Activated CD4-positive, alpha-beta T cell treated with anti-CD3 and anti-CD28 coated beads, Interleukin-2, amount 10 ng/mL, durations not matched to agents 7 days and 5 days (primary cell): ENCODE measurements at places on chromosomes 12 and 14. TPM values are rescaled to one million over a fixed set of nuclear protein-coding genes. Genes with fewer than 3 reads are reported as not detected.

DNA sequence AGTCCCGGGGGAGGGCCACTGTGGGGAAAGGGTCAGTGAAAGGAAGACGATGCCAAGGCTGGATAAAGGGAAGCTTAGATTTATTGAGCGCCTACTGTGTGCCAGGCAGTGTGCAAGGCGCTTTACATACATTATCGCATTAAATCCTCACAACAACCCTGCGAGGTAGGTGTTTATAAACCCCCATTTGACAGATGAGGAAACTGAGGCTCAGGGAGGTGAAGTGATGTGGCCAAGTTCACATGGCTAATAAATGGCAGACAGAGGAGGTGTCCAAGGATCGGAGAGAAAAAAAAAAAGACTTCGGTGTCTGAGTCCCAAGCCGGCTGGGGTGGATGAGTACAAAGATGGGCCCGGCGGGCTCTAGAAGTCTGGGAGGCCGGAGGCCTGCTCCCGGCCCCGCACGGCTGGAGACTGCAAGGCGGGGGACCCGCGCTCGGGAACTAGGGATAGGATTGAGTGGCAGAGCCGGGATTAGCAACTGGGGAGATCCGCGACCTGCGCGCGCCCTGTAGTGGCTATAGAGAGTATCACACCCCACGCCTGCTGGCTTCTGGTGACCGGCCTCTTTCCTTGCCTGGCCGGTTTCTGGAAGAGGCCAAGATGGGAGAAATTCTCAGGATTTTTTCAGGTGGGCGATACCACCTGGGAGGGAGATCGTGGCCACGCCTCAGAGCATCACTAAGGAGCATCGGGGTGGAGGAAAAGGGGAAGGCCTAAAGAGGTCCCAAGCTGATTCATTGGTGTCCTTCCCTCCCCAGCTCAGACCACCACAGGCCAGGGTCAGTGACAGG lies 3.9 kb downstream of the DDN start:
- H3K4me3 ChIP-seq, result no peak overlapping the region
- peak; percentile 52 for DNase-seq
- H3K27me3 ChIP-seq, result peaks cover 66% of the 10 kb centered on the region
- peaks cover 32% of the 10 kb centered on the region for H3K4me1 ChIP-seq

GRCh38 chr14:81681541-81681940 lies 147.9 kb upstream of the SEL1L start:
- DNase-seq, result no peak
- H3K4me3 ChIP-seq, result no peak overlapping the region
- no peaks in the 10 kb centered on the region for H3K4me1 ChIP-seq
- no peaks in the 10 kb centered on the region for H3K36me3 ChIP-seq

GRCh38 chr14:46344327-46344937 lies 307.1 kb downstream of the RPL10L start:
- H3K4me1 ChIP-seq, result no peaks in the 10 kb centered on the region
- no peak for DNase-seq
- no peaks in the 10 kb centered on the region for H3K36me3 ChIP-seq
- no peak overlapping the region for H3K27ac ChIP-seq
- H3K4me3 ChIP-seq, result no peak overlapping the region

- H3K4me1 ChIP-seq, result no peaks in the 10 kb centered on the region
- H3K27me3 ChIP-seq, result peaks cover 4% of the 10 kb centered on the region
- no peak overlapping the region for H3K27ac ChIP-seq
- no peaks in the 10 kb centered on the region for H3K36me3 ChIP-seq
Observed at GRCh38 chr14:85520581-85520980, 9.4 kb upstream of the FLRT2 start.

- peaks cover 5% of the 10 kb centered on the region for H3K27me3 ChIP-seq
- no peak for DNase-seq
- no peak overlapping the region for H3K27ac ChIP-seq
- H3K36me3 ChIP-seq, result no peaks in the 10 kb centered on the region
- no peaks in the 10 kb centered on the region for H3K4me1 ChIP-seq
Observed at GRCh38 chr14:63322897-63323573, 4.3 kb upstream of the GPHB5 start.

DNA sequence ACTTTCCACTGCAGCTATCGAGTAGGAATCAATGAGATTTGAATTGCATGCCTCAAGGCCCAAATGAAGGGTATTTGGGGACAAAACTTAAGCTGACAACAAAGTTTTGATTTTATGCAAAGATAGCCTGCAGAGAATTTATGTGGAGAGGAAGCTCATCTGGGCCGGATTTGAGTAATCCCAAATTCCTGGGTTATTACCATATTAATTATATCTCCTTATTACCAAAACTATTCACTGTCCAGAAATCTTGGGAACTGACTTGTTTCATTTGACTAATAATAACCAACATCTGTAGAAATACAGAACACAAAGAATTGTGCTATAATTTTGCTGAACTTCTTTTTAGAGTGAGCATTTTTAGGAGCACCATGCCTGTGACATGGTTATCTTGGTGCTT lies 70.4 kb downstream of the KITLG start:
- no peaks in the 10 kb centered on the region for H3K4me1 ChIP-seq
- no peak overlapping the region for H3K4me3 ChIP-seq
- no peak overlapping the region for H3K27ac ChIP-seq
- no peaks in the 10 kb centered on the region for H3K36me3 ChIP-seq
- DNase-seq, result no peak

DNA sequence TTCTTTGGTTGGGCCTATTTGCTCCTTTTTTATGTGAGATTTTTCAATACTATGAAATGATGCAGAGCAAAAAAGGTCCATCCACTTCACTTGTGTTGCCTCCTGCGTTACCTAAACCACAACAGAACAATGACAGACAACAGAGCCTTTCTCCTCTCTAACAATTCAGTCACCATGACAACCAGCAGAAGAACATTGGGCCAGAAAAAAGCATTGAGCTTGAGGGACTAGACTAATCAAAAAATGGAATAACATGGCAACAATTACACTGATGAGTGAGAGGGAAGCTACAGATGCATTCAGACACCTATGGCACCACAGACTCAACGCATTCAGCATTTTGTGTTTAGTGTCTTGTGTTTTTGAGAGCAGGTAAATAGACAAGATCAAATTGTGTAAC lies 44.6 kb upstream of the PTCSC3 start:
- no peak for DNase-seq
- H3K36me3 ChIP-seq, result no peaks in the 10 kb centered on the region
- H3K4me1 ChIP-seq, result no peaks in the 10 kb centered on the region
- no peak overlapping the region for H3K4me3 ChIP-seq
- no peak overlapping the region for H3K27ac ChIP-seq

- H3K4me1 ChIP-seq, result peaks cover 3% of the 10 kb centered on the region
- peaks cover 15% of the 10 kb centered on the region for H3K36me3 ChIP-seq
- H3K27ac ChIP-seq, result no peak overlapping the region
- no peaks in the 10 kb centered on the region for H3K27me3 ChIP-seq
- no peak for DNase-seq
Observed at GRCh38 chr12:92876496-92876895, 52.6 kb downstream of the EEA1 start.

DNA sequence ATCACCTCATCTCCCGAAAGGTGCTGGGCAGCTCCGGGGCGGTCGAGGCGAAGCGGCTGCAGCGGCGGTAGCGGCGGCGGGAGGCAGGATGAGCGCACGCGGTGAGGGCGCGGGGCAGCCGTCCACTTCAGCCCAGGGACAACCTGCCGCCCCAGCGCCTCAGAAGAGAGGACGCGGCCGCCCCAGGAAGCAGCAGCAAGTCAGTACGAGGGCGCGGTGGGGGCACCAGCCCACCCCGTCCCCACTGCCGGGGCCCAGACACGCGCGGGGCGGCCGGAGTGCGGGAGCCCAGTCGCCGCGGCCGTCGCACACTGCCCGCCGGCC lies 862 bp downstream of the HMGA2 start:
- H3K36me3 ChIP-seq, result no peaks in the 10 kb centered on the region
- peak overlapping the region; percentile 64 for H3K4me3 ChIP-seq
- H3K27me3 ChIP-seq, result peaks cover 68% of the 10 kb centered on the region
- DNase-seq, result no peak
- no peak overlapping the region for H3K27ac ChIP-seq

- H3K36me3 ChIP-seq, result no peaks in the 10 kb centered on the region
- H3K4me1 ChIP-seq, result no peaks in the 10 kb centered on the region
- H3K27ac ChIP-seq, result no peak overlapping the region
- no peaks in the 10 kb centered on the region for H3K27me3 ChIP-seq
- H3K4me3 ChIP-seq, result no peak overlapping the region
- no peak for DNase-seq
Observed at GRCh38 chr14:42626986-42627385, 1020.3 kb downstream of the LRFN5 start.

DNA sequence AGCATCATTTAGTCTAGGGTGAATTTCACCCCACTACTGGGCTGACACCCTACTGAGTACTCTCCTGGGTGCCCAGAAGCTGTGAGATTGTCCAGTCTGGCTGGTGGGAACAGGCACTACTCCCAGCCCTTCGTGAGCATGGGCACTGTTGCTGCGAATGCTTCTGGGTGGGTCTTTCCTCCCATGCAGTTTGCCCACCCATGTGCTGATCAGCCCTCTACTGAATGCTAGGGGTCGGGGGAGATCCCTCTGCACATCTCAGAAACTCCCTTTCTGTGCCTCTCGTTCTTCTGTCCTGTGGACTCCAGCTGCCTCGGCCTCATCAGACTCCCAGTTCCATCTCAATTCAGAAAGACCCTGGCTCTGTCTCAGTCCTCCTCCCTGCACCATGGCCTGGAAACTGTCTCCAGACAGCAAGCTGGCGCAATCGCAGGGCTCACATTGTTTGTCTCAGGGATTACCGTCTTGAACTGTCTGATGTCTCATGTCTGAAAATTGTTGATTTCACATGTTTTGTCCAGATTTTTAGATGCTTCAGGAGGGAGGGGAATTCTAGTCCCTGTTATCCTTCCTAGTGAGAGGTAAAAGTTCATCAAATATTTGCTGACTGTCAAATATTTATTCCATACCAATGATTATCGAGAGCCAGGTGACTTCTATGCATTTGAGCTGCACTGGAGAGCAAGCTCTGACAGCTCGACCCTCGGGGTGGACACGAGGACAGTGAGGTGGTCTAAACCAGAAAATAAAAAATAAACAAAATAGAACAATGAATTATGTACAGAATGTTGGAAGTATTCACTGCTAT lies 316.6 kb upstream of the RTL1 start:
- H3K4me3 ChIP-seq, result no peak overlapping the region
- H3K27me3 ChIP-seq, result no peaks in the 10 kb centered on the region
- H3K27ac ChIP-seq, result no peak overlapping the region
- DNase-seq, result no peak
- no peaks in the 10 kb centered on the region for H3K36me3 ChIP-seq

GRCh38 chr12:95198914-95199313 lies 18.4 kb downstream of the FGD6 start:
- peaks cover 6% of the 10 kb centered on the region for H3K4me1 ChIP-seq
- H3K4me3 ChIP-seq, result no peak overlapping the region
- no peak for DNase-seq
- H3K27me3 ChIP-seq, result no peaks in the 10 kb centered on the region
- no peak overlapping the region for H3K27ac ChIP-seq

DNA sequence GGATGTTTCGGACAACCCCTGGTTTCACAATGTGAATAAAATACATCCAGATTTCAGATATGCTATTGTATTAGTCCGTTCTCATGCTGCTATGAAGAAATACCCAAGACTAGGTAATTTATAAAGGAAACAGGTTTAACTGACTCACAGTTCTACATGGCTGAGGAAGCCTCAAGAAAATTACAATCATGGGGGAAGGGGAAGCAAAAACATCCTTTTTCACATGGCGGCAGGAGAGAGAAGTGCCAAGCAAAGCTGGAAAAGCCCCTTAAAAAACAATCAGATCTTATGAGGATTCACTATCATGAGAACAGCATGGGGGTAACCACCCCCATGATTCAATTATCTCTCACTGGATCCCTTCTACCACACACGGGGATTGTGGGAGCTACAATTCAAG lies 451.7 kb downstream of the MDGA2 start:
- H3K4me3 ChIP-seq, result no peak overlapping the region
- H3K4me1 ChIP-seq, result peaks cover 11% of the 10 kb centered on the region
- H3K36me3 ChIP-seq, result no peaks in the 10 kb centered on the region

GRCh38 chr12:107360482-107360881 lies 267.1 kb upstream of the CRY1 start:
- H3K27ac ChIP-seq, result no peak overlapping the region
- peaks cover 43% of the 10 kb centered on the region for H3K4me1 ChIP-seq
- no peak for DNase-seq
- H3K36me3 ChIP-seq, result peaks cover 7% of the 10 kb centered on the region

GRCh38 chr12:40207551-40207950 lies 17.2 kb upstream of the LRRK2 start:
- H3K27me3 ChIP-seq, result no peaks in the 10 kb centered on the region
- no peak overlapping the region for H3K4me3 ChIP-seq
- no peak overlapping the region for H3K27ac ChIP-seq
- DNase-seq, result no peak

DNA sequence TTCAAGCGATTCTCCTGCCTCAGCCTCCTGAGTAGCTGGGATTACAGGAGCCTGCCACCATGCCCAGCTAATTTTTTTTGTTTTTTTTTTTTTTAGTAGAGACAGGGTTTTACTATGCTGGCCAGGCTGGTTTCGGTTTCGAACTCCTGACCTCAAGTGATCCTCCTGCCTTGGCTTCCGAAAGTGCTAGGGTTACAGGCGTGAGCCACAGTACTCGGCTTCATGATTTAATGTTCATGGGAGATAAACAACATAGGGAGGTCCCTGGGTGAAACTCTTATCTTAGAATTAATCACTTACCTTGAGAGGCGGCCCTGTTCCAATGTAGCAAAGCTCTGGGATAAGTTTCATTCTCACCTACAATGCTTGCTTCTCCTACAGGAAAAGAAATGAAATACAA lies 48.3 kb downstream of the SEL1L start:
- no peaks in the 10 kb centered on the region for H3K27me3 ChIP-seq
- H3K4me1 ChIP-seq, result peaks cover 20% of the 10 kb centered on the region
- H3K27ac ChIP-seq, result peak overlapping the region; percentile 41
- H3K36me3 ChIP-seq, result peaks cover 62% of the 10 kb centered on the region
- DNase-seq, result peak; percentile 20
- H3K4me3 ChIP-seq, result no peak overlapping the region

GRCh38 chr12:34333337-34333736 lies 311.0 kb downstream of the ALG10 start:
- no peak for DNase-seq
- no peaks in the 10 kb centered on the region for H3K4me1 ChIP-seq
- peaks cover 3% of the 10 kb centered on the region for H3K36me3 ChIP-seq
- H3K4me3 ChIP-seq, result no peak overlapping the region

GRCh38 chr12:56546680-56547079 lies 25.1 kb downstream of the RBMS2 start:
- H3K4me1 ChIP-seq, result no peaks in the 10 kb centered on the region
- no peak overlapping the region for H3K27ac ChIP-seq
- no peak for DNase-seq
- no peak overlapping the region for H3K4me3 ChIP-seq

DNA sequence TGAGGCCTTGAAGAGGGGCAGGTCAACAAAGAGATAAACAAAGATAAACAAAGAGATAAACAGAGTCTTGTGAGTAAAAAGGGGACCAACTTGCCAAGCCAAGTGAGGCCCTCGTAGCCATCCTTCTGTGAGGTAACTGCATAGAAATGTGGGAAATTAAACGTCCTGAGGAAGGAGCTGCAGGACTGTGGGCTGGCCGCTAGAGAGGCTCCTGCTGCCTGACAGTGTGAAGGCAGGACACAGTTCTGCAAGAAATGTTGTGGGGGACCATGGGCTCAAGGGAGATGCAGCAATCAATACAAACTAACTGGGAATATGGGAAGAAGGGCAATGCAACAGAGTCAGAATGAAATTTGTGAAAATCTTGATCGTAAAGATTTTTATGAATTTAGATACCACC lies 91.9 kb downstream of the SLC8A3 start:
- H3K36me3 ChIP-seq, result no peaks in the 10 kb centered on the region
- H3K27ac ChIP-seq, result no peak overlapping the region
- peaks cover 42% of the 10 kb centered on the region for H3K27me3 ChIP-seq

Gene ACRBP
- total RNA-seq, result 2.6 TPM

Gene POTEM
- total RNA-seq, result not detected

Gene CLEC6A
- not detected for total RNA-seq

Gene LMNTD1
- total RNA-seq, result not detected

Gene ALX1
- not detected for total RNA-seq

Gene EMP1
- total RNA-seq, result 35.0 TPM

Gene FOXG1
- not detected for total RNA-seq
